ENCODE measurements at places on chromosomes 1 and 21. TPM values are rescaled to one million over a fixed set of nuclear protein-coding genes. Genes with fewer than 3 reads are reported as not detected.

FCER1G gene
- not detected for total RNA-seq

C4BPB gene
- not detected for total RNA-seq

POFUT2 gene
- total RNA-seq, result 32.5 TPM

CCDC185 gene
- not detected for total RNA-seq

CYP4Z1 gene
- total RNA-seq, result under 0.01 TPM

CFH gene
- 185 TPM for total RNA-seq

ADAM30 gene
- not detected for total RNA-seq

F3 gene
- 28.9 TPM for total RNA-seq
